ENCODE measurements at places on chromosomes 6 and 20.
A peak's percentile ranks its signal among the peaks of the same experiment; 100 is the strongest.

DNA sequence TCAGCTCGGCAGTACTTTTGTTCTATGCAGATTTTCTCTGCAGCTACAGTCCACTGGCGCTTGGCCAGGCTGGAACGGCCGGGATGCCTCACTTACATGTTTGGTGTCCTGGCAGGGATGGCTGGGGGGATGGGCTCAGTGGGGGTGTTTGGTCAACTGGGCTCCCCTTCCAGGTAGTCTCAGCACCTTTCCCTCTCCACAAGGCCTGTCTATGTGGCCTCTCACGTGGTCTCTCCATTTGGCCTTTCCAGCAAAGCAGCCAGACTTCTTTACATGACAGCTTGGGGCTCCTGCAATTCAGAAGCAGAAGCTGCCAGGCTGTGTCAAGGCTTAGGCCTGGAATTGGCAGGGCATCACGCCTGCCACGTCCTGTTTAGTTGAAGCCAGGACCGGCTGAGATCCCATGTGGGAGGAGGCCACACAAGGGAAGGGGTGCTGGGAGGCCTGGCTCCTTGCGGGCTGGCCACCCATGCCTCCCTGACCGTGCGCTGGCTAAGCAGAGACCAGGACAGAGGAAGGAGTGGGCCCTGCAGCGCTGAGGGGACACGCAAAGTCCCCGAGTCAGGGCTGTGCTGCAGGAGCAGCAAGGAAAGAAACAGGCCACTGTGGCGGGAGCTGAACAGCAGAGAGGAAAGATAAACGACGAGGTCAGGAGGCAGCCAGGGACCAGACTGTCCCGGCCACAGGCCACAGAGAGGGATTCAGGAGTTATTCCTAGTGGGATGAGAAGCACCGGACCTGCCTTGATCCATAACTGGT is 38.9 kb downstream of the MGME1 start:
- DNase-seq: no peak

- DNase-seq: no peak
These were observed 115.3 kb upstream of the ESR1 start for GRCh38 chr6:151692216-151692615.

- peak; percentile 12 for DNase-seq
These were observed 339.6 kb downstream of the ARHGAP18 start for GRCh38 chr6:129370268-129370916.

DNA sequence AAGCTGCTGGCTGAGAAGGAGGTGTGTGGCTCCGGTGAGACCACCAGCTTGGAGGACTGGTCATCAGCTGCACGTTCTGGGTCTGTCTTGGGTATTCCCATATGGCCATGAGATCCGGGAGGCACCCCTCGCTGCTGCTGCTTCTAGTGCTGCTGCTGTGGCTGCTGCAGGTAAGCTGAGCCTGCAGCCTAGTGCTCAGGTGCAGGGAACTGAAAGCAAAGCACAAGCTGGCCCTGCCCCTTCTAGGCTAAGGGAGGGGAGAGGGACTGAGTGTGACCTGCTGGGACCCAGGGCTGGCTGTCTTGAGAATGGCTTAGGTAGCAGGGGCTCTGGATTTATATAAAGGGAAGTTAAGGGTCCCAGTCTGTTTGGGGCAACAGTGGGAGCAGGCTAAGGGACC is 403 bp downstream of the CDH26 start:
- no peak for DNase-seq

DNA sequence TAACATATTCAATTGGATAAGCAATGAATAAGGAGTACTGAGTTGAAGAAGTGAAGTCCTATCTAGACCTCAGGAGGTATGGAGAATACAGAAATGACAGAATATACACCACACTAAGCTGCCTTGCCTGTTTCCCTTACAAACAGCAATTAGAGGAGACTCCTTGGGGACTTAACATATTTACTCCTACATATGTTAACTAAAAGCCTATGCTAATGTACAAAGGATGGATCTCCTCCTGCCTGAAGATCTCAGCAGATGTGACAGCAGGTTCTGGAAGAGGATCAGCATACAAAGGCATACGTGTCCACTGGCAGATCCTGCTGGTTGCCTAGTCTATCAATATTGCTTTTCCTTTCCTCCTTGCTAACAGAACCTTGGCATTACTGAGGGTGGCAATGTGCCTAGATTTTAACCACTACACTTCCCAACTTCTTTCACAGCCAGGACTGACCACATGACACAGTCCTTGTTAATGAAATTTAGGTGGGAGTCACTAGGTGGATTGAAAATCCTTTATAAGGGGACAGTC is 29.6 kb downstream of the PRKN start:
- DNase-seq: no peak

DNA sequence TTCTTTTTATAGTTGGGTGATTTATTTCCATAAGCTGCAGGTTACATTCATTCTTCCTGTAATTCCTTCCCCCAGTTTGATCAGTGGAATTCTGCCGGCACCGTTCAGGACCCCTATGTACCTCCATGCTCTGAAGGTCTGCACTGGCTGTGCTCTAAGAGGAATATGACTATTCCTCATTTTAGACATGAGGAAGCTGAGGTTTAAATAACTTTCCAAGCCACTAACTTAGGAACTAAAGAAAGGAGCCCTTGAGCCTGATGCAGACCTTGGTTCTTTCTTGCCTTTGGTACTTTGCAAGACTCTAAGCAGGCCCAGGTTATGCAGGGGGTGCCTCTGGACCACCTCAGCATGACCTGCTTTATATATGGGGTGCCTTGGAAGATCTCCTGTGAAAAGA is 318.5 kb downstream of the QKI start:
- DNase-seq: no peak

GRCh38 chr20:38939686-38940085 is 13.5 kb downstream of the FAM83D start:
- no peak for DNase-seq

DNA sequence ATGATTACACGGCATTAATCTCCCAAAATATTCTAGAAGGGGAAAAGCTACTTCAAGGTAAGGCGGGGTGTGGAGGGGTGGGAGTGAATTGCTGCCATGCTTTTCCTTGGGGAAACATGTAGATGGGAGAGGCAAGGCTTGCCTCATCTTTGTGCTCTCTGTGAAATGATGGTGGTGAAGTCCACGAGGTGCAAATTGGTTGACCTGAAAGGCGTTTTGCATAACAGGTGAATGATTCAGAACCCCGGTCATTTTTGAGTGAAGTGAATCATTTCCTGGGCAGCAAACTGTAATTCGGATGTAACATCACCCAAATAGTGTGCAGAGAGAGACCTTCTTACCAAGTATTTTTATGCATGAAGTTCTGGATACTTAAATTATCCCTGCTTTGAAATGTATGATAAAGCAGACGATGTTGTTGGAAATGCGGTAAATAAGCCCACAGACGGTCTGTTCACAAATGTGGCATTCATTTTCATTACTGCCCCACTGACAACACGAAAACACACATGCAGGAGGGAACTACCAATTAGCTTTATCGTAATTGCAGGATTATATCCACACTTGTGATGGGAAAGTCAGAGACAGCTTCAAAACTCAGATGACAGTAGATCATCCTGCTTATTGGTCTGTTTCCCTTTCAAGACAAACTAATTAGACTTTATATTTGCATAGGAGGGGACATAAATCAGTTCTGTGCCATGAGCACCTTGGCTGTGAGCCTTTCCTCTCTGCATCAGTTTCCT is 3.0 kb downstream of the CDH4 start:
- DNase-seq: no peak
